ENCODE measurements at places on chromosomes 4 and X.

DNA sequence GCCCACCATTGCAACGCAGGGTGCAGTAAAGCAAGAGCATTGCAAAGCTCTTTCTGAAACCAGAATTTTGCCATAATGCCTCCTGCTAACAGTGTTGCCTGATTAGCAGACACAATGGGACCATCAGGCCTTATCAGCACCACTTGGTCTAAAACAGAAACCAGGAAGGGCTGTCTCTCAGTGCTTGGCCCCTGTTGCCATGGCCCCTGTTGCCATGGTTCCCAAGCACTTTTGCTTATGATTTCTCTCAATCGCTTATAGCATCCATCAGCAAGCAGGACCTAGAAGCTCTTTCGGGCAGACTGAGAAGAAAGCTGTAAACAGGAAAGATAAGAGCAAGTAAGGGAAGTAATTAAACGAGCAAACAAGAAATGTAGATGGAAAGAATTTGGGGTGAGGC lies 36.8 kb downstream of the RTL5 start:
- peak; percentile 6 for DNase-seq

GRCh38 chr4:77994194-77994721 lies 62.9 kb upstream of the FRAS1 start:
- no peak for DNase-seq

DNA sequence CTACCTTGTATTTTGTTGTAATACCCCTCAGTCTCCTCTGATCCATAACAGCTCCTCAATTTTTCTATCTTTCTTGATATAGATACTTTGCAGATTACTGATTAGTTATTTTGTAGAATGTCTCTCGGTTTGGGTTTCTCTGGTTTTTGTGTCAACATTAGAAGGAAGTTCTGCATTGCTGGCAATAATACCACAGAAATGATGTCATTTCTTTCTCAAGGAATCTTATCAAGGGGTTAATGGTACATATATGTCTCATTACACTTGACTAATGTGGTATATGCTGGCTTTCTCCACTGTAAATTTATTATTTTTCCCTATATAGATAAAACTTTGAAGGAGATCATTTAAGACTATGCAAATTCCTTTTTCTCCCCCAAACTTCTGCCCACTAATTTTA lies 183.6 kb upstream of the DKK2 start:
- DNase-seq, result no peak

DNA sequence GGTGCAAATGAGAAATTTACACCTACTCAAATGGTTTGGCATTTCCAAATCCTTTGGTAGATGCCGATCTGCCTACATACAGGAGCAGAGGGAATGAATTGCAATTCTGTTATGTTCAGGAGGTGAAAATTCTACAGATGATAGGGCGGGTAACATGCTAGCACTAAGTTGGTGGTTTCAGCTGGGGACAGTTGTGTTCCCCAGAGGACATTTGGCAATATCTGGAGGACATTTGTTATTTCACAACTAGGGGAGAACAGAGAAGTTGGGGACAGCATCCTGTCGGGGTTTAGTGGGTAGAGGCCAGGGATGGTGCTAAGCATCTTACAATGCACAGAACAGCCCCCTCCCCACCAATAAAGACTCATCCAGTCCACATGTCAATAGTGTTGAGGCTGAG lies 96.5 kb upstream of the PUDP start:
- DNase-seq, result no peak

DNA sequence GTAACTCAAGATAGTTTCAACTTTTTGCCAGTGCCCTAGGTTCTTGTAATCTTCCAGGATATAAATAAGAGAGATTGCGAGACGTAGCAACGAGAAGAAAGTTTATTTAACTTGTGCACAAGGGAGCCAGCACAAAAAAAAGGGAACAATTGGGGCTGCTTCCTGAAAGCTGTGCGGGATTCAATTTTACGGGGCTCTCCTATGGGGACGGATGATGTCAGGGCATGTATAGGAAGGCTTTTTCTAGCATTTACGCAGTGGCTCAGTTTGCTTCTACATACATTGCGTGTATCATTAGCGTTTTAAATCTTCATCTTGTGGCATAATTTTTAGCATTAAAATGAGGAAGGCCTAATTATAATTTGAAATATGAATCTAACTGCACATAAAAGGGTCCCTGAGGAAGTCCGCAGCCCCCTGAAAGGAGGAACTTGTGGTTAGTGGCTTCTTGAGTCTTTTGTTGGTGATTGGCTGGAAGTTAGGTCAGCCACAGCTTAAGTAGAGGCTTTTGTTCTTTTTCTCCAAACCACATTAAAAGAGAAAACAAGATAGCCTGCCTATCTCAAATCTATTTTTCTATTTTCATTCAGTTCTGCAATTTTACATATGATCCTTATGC lies 668.2 kb upstream of the NDST4 start:
- no peak for DNase-seq

GRCh38 chrX:54178100-54178940 lies 4.7 kb downstream of the FAM120C start:
- no peak for DNase-seq

DNA sequence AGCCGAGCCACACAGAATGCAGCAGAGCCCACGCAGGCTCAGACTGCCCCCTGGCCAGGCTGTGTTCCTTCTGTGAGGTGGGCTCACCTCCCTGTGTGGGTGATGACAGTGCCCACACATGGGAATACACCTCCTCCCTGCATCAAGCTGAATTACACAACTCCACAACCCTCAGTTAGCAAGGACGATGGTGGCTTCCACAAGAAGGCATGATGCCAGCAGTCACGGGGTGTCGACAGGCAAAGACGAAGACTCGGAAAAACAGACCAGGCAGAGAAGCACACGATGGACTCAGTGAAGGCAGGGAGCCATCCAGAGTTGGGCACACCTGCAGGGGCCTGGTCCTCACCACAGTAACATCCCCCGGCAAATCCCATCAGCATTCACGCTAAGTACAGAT lies 12.1 kb downstream of the LETM1 start:
- DNase-seq, result no peak

- no peak for DNase-seq
Observed at GRCh38 chr4:122082661-122083060, 69.5 kb upstream of the BLTP1 start.

- DNase-seq, result no peak
Observed at GRCh38 chr4:98722000-98722399, 63.6 kb upstream of the TSPAN5 start.

DNA sequence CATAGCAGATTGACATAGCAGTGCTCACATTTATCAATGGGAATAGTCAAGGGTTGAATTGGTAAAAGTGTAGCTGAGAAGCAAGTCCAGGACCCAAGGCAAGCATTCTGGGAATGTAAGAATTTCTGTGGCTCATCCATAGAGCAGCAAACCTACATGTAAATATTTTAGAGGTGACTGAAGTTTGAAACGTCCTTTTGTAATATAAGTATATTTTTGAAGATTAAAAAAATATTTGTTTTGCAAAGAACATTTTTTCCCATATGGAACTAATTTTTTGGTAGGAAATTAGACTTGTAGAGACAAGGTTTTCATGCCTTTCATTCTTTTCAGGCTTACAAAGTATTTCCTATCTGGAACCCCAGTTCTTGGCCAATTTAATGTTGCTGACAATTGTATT lies 104.0 kb downstream of the TEX13A start:
- DNase-seq, result no peak

DNA sequence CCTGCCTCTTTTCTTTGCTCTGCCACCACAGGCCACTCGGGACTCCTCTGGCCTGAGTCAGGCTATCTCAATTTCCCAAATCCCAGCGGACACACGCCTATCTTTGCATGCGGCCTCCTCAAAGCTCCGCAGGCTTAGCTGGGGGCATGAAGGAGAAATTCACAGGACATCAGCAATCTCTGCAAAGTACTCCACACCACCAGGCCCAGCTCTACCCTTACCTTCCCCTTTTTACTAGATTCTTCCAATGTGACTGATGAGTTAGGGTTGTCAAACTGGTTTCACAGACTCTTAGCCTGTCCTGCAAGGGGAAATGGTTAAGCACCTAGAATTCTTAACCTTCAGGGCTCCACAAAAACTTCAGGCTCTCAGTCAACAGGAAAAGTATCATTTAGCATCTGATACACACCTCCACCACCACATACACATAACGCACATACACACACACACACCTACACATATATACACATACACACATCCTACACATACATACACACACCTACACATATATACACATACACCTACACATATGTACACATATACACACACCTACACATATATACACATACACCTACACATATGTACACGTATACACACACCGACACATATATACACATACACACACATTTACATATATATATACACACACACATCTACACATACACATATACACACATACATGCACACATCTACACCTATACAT lies 349.1 kb downstream of the ANK2 start:
- DNase-seq, result no peak

DNA sequence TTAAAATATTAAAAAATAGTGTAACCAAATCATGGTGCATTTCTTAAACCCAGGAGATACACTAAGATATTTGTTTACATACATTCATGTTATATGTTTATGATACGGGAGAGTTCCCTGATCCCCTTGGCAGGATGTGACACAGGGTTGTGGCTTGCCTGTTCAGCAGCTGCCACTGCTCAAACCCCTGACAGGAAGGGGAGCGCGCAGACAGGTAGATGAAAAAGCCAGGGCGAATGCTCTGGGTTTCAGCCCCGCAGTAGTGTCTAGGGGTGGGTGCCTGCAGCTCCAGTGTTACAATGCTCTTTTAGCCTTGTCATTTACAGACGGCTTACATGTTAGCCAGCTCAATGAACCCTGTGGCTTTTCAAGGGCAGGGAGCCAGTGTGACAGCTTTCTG lies 1343.8 kb upstream of the IGFBP7 start:
- DNase-seq, result no peak

DNA sequence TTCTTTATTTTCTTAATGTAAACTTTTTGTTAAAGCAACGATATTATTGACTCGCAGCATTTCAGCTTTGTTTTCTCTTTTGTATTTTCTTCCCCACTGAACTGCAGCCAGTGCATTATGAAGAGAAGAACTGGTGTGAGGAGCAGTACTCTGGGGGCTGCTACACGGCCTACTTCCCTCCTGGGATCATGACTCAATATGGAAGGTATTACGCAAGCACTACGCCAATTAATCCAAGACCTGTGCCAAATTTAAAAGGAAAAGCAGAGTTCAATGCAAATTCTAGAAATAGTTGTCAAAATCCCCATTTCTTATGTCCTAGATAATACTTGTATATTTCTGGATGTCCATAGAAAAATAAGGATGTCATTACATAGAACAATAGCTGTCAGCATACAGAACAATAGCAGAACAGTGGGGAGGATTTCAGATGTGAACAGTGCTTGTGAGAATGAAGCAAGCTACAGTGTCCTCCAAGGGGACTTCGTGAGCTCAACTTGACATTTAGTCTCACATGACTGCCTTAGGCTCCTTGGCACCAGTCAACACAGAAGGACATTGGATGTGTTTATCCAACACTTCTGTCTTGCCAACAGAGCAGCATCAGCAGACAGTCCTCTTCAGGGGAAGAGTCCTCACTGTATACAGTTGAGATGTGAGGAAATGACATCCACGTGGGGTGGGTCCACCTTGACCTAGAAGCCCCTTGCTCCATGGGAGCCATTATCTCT lies 85.9 kb downstream of the MAOA start:
- DNase-seq, result no peak
